ENCODE measurements at places on chromosomes 7 and 10.

DNA sequence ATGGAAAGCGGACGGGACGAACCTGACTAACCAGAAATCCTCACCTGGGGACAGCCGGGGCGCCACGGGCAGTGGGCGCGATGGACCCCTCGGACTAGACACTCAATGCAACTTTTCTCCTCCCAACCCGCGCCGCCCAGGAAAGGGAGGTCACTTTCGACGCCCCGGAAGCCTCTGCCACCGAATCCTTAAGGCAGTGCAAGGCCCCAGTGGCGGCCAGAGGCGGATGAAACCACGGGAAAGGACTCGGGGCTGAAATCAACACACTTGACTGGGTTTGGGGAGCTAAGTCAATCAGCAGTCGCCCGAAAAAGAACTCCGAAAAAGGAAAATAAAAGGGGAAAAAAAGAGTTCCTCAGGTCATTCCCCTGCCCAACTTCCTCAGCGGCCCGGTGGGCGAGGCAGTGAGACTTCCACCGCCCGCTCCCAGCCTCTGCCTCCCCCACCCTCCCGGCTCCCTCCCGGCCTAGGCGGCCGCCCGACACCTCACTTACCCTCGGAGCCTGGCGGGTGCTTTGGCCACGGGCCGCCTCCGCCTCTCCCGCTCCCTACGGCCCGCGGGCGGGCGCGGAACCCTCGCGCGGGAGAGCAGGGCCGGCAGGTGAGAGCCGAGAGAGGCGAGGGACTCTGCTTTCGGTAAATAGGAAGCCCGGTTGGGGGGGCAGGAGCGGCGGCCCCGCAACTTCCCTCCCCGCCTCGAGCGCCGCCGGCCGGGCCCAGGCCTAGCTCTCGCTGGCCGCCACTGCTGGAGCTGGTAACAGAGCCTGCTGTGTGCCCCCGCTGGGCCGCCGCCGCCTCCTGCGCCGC is 518 bp downstream of the WAPL start:
- DNase-seq = no peak

- no peak for DNase-seq
Observed at GRCh38 chr7:55043691-55044370, 25.0 kb downstream of the EGFR start.

- no peak for DNase-seq
Observed at GRCh38 chr7:141287936-141288335, 214.1 kb downstream of the TMEM178B start.

- no peak for DNase-seq
Observed at GRCh38 chr10:28952523-28952922, 275.2 kb downstream of the BAMBI start.

GRCh38 chr10:28135258-28135657 is 136.4 kb upstream of the ODAD2 start:
- DNase-seq = no peak

DNA sequence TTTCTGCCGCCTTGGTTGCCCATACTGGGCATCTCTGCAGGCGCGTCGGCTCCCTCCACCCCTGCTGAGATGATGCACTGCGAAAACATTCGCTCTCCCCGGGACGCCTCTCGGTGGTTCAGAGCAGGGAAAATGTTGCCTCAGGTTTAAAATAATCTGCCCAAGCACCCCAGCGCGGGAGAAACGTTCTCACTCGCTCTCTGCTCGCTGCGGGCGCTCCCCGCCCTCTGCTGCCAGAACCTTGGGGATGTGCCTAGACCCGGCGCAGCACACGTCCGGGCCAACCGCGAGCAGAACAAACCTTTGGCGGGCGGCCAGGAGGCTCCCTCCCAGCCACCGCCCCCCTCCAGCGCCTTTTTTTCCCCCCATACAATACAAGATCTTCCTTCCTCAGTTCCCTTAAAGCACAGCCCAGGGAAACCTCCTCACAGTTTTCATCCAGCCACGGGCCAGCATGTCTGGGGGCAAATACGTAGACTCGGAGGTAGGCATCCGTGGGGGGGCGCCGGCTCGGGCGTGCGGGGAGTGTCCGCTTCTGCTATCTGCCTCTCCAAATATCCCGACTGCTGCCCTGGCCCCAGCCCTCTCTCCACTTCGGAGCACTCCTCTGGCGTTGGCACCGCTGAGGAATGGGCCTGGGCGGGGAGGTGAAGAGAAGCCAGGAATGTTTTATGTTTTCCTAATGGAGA is at the start of gene CAV1:
Gene CAV1, plus strand, starts transcription at position 428 of the 689 bp plus-strand sequence. Its CDS starts 27 bp downstream, at position 455.
- DNase-seq = peak; percentile 91

DNA sequence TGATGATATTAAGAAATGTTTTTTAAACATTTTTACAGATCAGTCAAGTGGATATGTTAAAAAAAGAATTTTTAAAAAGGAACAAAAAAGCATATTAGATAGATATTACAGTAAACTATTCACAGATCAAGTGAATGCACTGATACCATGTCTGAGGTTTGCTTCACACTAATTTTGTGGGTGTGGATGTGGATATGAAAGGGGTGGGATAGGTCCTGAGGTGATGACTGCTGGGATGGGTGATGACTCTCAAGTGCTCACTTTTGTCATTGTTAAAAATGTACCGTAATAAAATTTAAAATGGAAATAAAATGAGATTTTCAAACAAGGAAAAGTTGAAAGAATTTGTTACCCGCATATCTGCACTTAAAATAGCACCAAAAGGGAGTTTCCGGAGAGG is 54.1 kb downstream of the AGMO start:
- no peak for DNase-seq

- DNase-seq = no peak
Observed at GRCh38 chr7:82194016-82194643, 249.4 kb downstream of the CACNA2D1 start.

GRCh38 chr7:139897422-139898090 is 68.5 kb downstream of the TBXAS1 start:
- no peak for DNase-seq

- DNase-seq = no peak
Observed at GRCh38 chr7:141648276-141649114, 53.5 kb downstream of the DENND11 start.

- DNase-seq = no peak
Observed at GRCh38 chr10:11125004-11125403, 107.3 kb downstream of the CELF2 start.

GRCh38 chr7:120774481-120774880 is 83.5 kb downstream of the TSPAN12 start:
- DNase-seq = no peak

Data from amniotic stem cell (primary cell).